Cardiac muscle cell (in vitro differentiated cells and primary cell): ENCODE measurements at places on chromosomes 3 and 15. TPM values are rescaled to one million over a fixed set of nuclear protein-coding genes. Genes with fewer than 3 reads are reported as not detected.

DNA sequence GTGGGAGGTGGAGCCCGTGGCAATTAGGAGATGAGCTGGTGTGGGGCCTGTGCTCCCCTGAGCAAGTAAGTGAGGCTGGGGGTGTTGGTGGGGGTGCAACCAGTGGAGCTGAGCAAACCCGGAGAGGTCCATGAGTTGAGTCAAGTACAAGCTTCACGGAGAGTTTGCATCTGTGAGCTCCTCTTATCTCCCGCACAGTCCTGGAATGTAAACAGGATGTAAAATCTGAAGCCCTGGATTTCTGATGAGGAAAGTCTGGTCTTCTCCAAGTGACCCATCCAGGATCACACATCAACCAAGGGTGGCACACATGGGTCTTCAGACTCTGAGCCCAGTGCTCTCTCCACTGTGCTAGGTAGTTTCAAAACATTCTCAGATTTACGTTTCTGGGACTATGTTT is 67.8 kb downstream of the LSM3 start:
- no peak for DNase-seq

DNA sequence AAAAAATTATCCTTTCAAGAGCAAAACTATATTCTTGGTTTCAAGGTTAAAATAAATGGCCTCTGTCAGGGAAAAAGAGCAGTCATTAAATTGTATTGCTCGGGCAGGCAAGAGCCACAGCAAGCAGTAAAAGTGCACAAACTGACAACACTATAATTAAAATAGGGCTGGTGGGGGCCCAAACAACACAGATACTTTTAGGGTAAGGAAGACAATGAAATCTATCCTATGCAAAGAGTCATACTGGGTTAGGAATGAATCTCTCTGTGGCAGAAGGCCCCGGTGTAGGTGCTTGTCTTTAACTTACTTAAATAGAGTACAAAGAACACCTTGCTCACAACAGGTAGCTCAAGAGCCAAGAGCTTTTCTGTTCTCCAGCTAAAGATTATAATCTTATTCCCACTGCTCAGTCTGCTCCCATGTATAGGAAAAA is 94.7 kb downstream of the DLG1 start:
- DNase-seq, result no peak

- peak; percentile 55 for DNase-seq
Observed at GRCh38 chr3:184718431-184718830, 6.6 kb upstream of the MAGEF1 start.

GRCh38 chr15:63504979-63505841 is 817 bp downstream of the USP3 start:
- DNase-seq, result peak; percentile 64

GRCh38 chr15:27250223-27250622 is 279.2 kb downstream of the GABRG3 start:
- no peak for DNase-seq

DNA sequence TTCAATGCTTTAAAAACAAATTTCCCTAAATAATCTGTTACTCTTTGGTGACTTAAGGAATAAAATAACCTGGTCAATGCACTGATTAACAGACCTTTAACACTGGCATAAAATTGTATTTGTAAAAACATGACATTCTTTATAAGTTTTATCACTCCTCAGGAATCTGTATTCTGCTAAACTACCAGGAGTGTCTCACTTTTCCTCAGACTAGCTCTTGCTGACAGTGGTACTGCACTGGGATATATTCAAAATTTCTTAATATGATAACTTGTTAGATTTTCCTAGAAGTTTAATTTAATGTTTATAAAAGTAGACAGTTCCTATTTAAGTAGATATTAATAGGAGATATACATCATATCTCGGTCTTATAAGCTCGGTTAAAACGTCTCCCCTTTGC is 363.4 kb upstream of the ARHGEF26 start:
- DNase-seq, result no peak

Gene STAC
- 12.2 and 16.4 TPM in 2 replicates for polyA plus RNA-seq

- DNase-seq, result no peak
Observed at GRCh38 chr15:35445891-35446290, 100.1 kb downstream of the DPH6 start.

Gene PIGZ
- polyA plus RNA-seq, result 4.1 and 6.8 TPM in 2 replicates

DNA sequence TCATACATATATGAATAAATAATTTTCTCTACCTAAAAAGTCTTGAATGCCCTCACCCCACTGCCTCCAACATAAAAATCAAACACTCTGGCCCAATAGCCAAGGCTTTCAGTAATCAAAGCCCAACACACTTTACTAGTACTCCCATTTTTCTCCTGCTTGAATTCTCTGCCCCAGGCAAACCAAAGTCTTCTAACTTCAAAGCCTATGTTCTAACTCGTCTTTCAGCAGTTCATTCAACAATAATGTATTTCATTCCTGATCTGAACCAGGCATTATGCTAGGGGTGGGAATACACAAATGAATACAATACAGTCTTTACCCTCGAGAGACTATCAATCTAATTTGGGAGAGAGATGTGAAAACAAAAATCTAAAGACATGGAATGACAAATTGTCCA is 11.4 kb upstream of the ZNF592 start:
- no peak for DNase-seq

Gene MUC4
- polyA plus RNA-seq, result 0.16 and 0.25 TPM in 2 replicates

Gene IQCF5
- 0.99 TPM in 1 of 2 replicates, not detected in the other for polyA plus RNA-seq

GRCh38 chr15:80924278-80924677 is 65.3 kb downstream of the MESD start:
- DNase-seq, result no peak
